Left lung (tissue), 14 donors: ENCODE measurements at places on chromosomes 13 and 19. TPM values are rescaled to one million over a fixed set of nuclear protein-coding genes. Genes with fewer than 3 reads are reported as not detected.

GRCh38 chr13:25844559-25845434, 207.0 kb downstream of the SHISA2 start:
- no peak overlapping the region for H3K4me3 ChIP-seq

Gene BSPH1
- not detected for total RNA-seq

- H3K27ac ChIP-seq = no peak overlapping the region
- no peak overlapping the region for H3K4me3 ChIP-seq
- H3K4me1 ChIP-seq = no peaks in the 10 kb centered on the region
These were observed 3.3 kb upstream of the F10 start for GRCh38 chr13:113119166-113119821.

- peak overlapping the region; percentile 80 for H3K27ac ChIP-seq
- H3K4me3 ChIP-seq = no peak overlapping the region
- peaks cover 98% of the 10 kb centered on the region for H3K4me1 ChIP-seq
- H3K36me3 ChIP-seq = peaks cover 4% of the 10 kb centered on the region
- H3K27me3 ChIP-seq = no peaks in the 10 kb centered on the region
These were observed 14.1 kb downstream of the RANBP3 start for GRCh38 chr19:5963855-5964254.

- H3K27me3 ChIP-seq = no peaks in the 10 kb centered on the region
- no peak overlapping the region for H3K4me3 ChIP-seq
- peaks cover 5% of the 10 kb centered on the region for H3K4me1 ChIP-seq
- no peaks in the 10 kb centered on the region for H3K36me3 ChIP-seq
These were observed 91.8 kb downstream of the COL4A2 start for GRCh38 chr13:110398564-110399507.

DNA sequence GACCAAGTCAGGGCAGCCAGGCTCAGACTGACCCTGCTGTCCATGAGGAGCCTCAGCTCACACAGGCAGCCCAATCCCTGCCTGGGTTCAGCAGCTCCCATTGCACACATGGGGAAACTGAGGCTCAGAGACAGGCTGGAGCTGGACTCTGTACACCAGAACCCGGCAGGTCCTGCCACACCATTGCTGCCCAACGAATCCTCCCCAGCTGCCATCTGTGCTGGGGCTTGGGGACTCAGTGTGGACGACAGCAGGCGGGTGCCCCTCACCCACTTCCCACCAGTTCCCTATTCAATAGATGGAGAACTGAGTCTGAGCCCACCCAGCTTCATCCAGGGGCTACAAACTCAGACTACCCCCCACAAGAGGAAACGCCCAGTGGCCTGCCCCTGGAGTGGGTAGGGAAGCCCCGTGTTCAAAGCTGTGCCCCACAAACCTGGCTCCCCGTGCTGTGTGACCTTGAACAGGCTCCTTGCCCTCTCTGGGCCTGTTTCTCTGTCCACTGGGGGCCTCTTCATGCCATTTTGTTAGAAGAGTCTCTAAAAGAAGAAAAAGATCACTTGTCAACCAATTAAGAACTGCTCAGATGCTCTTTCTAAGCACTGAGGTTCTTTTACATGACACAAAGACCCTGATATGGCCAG, 50.8 kb downstream of the AP1M1 start:
- no peaks in the 10 kb centered on the region for H3K27me3 ChIP-seq
- H3K36me3 ChIP-seq = no peaks in the 10 kb centered on the region
- no peak for DNase-seq

GRCh38 chr19:46880431-46880830, 19.6 kb downstream of the ARHGAP35 start:
- H3K4me3 ChIP-seq = no peak overlapping the region
- no peak for DNase-seq
- H3K27ac ChIP-seq = no peak overlapping the region
- H3K27me3 ChIP-seq = no peaks in the 10 kb centered on the region
